ENCODE measurements at places on chromosomes 5 and 9.

DNA sequence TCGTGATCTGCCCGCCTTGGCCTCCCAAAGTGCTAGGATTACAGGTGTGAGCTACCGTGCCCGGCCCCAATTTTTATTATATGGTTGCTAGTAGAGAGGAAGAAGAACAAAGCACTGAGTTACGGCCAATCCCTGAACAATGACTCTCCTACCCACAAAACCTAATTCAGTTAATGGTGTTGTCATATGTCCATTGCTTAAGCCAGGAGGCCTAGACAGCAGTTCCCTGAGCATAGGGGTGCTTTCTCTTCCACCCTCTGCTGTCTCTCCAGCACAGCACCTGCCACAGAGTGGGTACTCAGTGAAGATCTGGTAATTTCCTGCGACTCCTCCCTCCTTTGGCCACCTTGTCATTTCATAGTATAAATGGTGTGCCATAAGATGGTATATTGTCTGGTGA is 21.4 kb upstream of the LTC4S start:
- DNase-seq: no peak

- no peak for DNase-seq
Measured at GRCh38 chr5:138476918-138477317, 11.6 kb downstream of the EGR1 start.

- no peak for DNase-seq
Measured at GRCh38 chr5:17305017-17305416, 87.6 kb downstream of the BASP1 start.

DNA sequence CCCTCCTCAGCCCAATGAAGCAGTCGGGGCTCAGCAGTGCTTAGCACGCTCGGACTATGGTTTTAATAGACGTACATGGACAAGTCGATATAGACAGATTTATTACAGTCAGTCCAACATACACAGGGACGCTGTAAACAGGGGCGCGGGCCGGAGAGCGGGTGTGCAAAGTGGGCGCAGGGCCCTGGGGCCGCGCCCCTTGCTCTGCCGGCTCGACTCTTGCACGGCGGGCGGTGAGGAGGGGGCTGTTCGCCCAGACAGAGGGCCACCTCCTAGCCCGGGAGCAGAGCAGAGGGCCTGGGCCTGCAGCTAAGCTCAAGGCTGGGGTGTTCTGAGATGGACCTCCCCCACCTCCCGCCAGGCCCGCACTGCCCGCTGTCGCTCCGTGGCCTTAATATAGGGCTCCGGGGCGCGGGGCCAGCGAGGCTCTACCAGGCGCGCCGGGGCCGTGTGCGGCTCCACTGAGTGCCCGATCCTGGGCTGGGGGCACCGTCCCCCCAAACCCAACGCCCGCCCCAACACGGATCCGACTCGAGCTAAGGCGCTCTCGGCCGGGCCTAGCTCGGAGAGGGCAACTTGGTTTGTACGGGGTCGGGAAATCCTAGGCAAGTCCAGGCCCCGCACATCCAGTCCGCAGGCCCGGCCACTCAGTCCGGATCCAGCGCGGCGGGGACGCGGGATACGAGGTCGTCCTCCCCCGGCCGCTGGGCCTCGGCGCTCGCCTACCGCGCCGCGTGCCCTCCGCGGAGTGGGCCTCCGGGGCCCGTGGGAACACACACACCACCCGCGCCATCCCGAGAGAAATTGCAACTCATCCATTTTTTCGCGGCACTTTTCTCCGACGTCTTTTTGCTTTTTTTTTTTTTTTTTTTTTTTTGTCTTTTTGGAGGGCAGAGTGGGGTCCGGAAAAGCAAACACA is 6.1 kb downstream of the PITX1 start:
- DNase-seq: no peak

- no peak for DNase-seq
Measured at GRCh38 chr5:60687927-60688720, 11.8 kb downstream of the DEPDC1B start.

DNA sequence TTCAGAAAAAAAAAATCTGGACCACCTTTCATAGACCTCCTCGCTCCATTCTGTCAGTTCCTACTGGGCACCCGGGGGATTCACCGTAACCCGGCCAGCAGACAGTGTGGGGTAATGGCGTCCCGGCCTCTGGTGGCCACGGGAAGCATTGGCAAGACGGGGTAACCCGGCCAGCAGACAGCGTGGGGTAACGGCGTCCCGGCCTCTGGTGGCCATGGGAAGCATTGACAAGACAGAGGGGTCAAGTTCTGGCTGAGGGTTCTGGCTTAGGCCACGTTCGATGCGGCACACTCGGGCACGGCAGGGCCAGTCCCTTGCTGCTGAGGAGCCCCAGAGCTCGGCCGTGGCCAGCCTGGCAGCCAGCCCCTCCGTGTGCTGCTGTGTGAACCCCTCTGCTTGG is 116.2 kb upstream of the RAPGEF1 start:
- DNase-seq: no peak

DNA sequence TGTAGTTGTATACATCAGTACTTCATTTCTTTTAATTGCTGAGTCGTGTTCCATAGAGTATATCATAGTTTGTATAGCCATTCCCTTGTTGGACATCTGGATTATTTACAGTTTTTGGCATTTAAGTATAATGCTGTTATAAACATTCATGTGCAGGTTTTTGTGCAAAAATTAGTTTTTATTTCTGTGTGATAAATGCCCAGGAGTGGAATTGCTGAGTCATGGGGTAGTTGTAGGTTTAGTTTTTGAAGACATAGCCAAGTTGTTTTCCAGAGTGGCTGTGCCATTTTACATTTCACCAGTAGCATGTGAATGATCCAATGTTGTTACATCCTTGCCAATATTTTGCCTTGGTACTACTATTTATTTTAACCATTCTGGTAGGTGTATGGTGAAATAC is 12.5 kb downstream of the ZNF354B start:
- no peak for DNase-seq

DNA sequence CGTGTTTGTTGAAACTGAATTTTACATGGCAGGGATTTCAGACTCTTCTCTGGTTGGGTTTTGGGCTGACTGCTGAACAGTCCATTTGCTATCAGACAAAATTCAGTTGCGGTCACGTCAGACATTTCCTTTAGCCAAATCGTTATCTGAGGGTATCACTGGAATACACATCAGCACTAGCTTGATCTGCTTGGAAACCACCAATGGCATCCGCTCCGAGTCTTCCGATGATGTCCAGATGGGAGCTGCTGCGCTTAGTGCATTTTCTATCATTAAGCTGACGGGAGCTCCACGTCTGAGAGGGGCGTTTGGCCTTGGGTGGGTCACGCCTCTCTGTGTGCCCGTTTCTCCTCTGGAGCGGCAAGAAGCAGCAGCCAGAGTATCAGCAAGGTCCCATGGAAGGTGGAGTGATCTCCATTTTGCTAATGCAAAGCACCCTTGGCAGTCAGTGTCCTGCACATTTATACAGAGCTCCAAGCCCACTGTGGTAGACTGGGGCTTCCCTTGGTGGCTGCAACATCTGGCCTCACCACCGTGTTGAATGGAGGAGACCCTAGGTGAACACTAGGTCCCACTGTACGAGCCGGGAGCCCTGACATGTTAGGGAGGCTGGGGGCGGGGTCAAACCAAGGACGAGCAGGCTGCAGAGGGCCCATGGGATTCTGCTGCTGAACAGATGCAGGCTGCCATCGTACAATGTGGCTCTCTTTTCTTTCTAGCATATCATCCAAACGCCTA is 134.6 kb upstream of the PHYKPL start:
- no peak for DNase-seq

DNA sequence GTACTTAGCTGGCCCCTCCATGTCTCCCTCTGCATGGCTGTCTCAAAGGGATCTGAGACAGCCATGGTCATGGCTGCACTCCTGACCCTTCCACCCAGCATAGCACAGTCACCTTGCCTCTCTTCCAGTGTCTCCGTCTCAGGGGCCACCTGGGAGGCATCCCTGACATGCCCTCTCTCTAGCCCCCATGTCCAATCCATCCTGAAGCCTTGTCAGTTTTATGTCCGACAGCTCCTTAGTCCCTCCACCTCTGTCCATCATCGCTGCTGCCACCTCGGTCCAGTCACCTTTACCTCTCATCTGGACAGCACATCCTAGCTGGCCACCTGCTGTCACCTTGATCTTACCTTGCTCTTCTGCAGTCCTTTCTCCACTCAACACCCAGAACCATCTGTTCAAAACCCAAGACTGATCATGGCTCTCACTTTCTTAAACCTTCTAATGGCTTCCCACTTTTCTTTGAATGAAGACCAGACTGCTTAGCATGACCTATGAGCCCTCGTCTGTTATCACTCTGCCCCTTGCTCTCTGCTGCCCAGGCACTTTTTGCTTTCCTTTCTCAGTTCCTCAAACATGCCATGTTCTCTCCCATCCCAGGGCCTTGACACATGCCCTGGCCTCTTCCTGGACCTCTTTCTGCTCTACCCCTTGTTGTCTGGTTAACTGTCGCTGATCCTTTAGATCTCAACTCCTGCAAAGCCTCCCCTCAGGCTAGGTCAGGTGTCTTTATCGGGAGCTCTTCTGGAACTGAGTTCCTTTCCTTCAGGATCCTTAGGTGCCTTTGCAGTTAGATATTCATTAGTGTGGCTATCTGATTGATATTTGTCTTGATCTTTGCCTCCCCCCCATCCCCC is 181.8 kb upstream of the PITX1 start:
- no peak for DNase-seq

- DNase-seq: no peak
Measured at GRCh38 chr5:13606051-13606450, 338.4 kb downstream of the DNAH5 start.

DNA sequence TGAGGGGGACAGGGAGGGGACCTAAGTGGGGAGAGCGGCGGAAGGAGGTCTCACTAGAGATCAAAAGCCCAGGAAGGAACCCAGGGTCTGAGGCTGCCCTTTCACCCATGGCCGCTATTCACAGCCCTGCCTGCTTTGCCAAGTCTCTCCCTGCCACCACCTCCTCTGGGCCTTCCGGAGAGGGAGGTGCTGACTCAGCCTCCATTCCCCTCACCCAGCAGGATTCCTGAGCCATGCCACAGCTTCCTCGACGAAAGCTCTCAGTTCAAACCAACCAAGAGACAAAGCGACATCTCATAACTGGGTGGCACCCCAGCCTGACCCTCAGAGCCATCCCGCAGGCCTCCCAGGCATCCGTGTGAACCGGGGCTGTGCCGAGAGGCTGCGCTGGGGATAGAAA is 36.7 kb downstream of the PAX5 start:
- no peak for DNase-seq

DNA sequence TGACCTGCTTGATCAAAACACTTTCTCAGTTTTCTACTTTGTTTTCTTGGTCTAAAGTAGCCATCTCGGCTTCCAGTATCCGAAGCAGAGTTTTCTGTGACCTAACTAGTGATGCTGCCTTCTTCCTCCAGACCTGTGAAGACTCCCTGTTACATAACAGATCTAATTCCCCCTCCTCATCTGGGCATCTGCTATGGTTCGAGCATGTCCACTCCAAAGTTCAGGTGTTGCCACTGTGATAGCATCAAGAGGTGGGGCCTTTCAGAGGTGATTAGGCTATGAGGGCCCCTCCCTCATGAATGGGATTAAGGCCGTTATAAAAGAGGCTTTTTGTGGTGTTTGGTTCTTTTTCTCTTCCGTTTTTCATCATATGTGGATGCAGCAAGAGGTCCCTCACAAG is 20.3 kb downstream of the TTC23L start:
- DNase-seq: no peak

GRCh38 chr5:63563008-63563917 is 399.0 kb downstream of the HTR1A start:
- DNase-seq: no peak

- DNase-seq: no peak
Measured at GRCh38 chr5:170648541-170648940, 135.0 kb upstream of the GABRP start.

- DNase-seq: no peak
Measured at GRCh38 chr9:109074236-109074889, 45.4 kb downstream of the TMEM245 start.

DNA sequence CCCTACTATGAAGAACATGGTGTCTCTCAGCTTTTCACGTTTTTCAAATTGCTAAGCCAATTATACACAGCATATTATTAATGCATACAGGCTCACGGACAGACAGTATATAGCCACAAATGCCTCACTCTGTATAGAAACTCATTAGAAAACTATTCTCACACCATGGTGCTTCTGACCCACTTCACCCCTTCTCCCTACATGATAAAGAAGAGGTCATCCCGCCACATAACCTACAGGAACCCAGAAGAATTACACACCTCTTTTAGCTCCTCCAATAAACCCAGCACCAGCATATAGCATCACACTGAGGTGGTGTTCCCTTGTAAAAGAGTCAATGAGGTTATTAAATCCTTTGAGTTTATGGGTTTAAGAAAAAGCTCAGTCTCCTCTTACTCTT is 5.6 kb downstream of the TLE1 start:
- DNase-seq: no peak

DNA sequence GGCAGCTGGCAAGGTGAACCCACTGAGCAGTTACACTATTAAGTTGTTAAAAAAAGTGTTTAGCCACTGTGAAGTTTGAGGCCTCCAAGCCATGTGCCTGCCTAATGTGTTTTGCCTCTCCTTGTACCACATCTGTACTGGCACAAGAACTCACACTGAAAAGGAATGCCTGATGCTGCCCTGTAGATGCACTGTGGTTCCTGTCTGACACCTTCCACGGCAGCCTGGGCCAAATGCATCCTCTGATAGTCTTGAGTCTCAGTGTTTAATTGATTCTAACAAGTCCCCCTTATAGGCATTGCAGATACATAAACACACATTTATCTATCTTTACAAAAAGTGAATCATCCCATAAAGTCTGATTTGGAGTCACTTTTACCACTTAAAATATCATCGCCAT is 169.9 kb downstream of the TTC39B start:
- no peak for DNase-seq

DNA sequence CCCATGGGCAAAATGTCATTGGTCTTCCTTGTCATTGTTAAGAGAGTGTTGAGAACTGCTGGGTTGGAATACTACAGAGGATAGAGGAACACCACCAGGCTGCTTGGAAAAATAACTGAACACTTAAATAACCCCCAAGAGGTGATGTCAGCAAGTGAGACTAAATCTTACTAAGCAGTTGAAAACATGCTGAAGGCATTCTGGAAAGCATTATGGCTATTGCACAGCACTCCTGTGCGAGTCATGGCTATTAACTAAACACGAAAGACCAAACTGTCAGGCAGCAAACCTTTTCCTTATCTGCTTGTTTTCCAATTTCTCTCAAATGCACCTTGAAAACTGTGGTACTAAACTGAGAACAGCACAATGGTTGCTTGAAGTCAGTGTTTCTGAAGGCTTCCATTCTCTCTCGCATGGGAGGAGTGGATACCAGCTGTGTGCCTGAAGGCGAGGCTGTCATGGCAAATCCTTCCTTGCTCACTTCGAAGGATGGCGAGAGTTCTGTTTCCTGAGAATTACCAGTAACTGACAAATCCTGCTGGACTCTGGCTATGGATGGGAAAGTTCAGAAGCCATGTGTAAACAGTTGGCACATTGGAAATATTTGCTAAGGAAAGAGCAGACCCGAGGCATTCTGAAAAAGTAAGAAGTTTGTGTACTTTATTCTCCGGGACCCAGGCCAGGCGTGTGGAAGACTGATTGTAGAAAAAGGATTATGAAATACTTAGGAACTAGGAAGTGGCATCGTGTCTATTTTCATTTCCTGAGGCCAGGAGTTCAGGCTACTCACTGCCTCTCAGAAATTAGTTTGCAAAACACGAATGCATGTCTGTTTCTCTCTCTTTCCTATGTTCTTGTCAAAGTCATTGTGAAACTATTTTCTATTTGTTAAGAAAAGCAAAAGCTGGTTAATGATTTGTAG is 182.1 kb downstream of the DMRT2 start:
- no peak for DNase-seq

GRCh38 chr5:40277161-40277906 is 402.4 kb upstream of the PTGER4 start:
- DNase-seq: peak; percentile 40

- no peak for DNase-seq
Measured at GRCh38 chr5:53923961-53924360, 363.5 kb downstream of the NDUFS4 start.

GRCh38 chr5:132300577-132301343 is 6.6 kb downstream of the SLC22A4 start:
- no peak for DNase-seq

All from stimulated activated naive CD8-positive, alpha-beta T cell treated with anti-CD3 and anti-CD28 coated beads, Interleukin-15, Interleukin-2, amounts not matched to agents 100 U/mL and 50 U/mL, for 24 hours (primary cell).